ENCODE measurements at places on chromosomes 13 and 19.

DNA sequence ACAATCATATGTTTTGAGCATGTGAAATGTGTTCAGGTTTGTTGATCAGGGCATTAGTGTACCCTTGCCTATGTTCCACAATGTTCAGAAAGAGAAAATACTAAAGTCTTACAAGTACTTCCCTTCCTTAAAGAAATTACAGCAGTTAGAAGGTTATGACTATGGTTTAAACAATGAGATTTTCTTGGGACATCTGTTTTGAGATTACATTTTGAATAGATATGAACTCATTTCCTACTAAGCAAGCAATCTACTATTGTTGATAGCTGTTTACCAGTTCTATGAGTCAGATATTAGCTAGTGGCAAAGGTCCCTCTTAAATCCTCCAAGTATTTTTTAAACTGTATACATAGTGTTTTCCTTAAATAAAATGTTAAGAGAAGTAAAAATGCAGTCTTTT, 241.3 kb downstream of the DACH1 start:
- DNase-seq, result no peak

GRCh38 chr13:113422807-113423519, 30.3 kb downstream of the ADPRHL1 start:
- DNase-seq, result no peak

GRCh38 chr19:41796362-41796761, at the start of gene CEACAM3:
Gene CEACAM3, plus strand, starts transcription at chr19:41796587. Its CDS starts 91 bp downstream, at chr19:41796678.
- DNase-seq, result no peak

DNA sequence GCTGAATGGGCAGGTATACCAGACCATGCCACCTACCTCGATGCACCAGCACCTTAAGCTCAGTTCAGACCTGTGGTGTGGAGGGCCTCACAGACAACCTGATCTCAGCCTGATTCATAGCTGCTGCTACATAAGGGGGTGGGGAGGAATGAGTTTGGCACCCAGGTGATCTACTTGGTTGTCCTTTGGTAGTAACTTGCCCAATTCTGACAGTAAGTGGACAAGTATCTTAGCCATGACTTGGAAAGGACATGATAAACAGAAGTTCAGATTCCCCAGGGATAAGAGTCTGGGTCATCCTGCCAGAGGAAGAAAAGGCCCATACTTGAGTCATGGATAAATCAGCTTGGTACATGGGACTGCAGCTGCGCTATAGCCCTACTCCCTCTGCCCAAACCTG, 28.4 kb upstream of the SOHLH2 start:
- no peak for DNase-seq

DNA sequence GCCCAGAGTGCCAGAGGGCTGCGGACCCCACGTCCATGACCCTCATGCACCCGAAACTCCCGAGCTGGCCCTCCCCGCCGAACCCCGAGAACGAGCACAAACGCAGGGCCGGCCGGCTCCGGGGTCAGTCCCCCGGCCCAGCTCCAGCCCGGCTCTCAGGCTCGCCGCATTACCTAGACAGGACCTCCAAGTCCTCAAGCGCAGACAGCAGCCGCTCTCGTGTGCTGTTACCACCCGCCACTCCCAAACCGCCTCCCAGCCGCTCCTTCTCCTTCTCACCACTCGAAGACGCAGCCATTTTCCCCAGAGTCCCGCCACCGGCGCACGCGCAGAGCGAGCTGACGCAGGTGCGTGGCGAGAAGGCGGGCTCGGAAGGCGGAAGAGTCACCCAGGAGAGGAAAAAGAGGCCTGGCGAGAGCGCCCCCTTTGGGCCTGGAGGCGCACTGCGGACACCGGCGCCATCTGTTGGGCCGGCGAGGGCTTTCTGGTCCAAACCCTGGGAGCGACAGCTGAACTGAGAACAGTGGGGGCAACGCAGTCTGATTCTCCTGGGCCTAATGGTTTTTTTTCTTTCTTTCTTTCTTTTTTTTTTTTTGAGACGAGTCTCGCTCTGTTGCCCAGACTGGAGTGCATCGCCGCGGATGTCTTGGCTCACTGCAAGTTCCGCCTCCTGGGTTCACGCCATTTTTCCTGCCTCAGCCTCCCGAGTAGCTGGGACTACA, at the start of gene MED4:
Gene MED4, minus strand, starts transcription at position 324 of the 722 bp plus-strand sequence. Its CDS starts 26 bp downstream, at position 298.
- DNase-seq, result peak; percentile 96

GRCh38 chr13:111074826-111075225, 40.3 kb upstream of the ARHGEF7 start:
- DNase-seq, result no peak

Data from GDM1 (cell line).